GM18507 (cell line): ENCODE measurements at places on chromosomes 1 and 21.

DNA sequence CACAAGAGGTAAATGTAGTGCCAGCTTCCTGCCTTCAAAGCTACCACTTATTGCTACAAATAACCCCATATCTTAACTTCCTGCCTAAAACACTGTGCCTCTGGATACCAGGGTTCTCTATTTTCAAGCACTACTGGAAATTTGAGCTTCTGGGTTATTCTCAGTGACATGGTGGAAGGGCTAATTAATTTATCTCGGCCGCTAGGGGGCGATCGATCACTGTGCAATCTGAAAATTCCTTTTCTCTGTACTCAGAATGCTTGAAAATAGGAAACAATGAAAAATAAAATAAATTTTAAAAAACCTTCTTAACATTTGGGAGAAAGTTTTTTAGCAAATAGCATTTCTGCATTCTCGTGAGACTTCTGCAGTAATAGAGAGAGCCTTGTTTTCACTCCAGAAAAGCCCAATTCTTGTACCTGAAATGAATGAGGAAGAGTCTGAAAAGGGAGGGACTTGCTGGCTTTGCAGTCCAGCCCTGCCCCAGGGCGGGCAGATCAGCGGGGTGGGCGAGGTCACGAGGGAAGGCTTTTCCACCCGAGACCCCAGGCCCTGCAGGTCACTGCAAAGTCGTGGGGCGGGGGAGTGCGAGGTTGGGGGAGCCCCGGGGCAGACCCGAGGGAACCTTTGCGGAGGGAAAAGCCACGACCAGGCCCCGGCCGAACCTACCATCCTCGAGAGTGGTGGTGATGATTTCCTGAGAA is 276.7 kb downstream of the PCP4 start:
- no peak for DNase-seq

GRCh38 chr1:206582971-206583706 is 29.1 kb downstream of the EIF2D start:
- no peak for DNase-seq

DNA sequence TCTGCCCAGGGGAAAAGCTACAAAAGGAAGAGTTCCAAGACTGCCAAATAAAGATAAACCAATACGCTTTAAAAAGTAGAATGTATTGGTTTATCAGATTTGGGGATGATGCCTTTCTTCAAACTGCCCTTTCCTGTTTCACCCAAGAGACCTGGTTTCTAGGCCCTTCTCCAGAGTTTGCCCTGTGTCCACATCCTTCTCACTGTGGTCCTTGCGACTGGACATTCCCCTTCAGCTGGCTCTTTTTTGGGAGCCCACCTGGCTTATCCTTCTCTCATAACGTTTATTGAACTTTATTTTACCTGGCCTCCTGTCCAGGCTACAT is 490 bp upstream of the CZIB start:
- no peak for DNase-seq

- no peak for DNase-seq
These were observed 94.3 kb downstream of the PSMG1 start for GRCh38 chr21:39088831-39089380.

DNA sequence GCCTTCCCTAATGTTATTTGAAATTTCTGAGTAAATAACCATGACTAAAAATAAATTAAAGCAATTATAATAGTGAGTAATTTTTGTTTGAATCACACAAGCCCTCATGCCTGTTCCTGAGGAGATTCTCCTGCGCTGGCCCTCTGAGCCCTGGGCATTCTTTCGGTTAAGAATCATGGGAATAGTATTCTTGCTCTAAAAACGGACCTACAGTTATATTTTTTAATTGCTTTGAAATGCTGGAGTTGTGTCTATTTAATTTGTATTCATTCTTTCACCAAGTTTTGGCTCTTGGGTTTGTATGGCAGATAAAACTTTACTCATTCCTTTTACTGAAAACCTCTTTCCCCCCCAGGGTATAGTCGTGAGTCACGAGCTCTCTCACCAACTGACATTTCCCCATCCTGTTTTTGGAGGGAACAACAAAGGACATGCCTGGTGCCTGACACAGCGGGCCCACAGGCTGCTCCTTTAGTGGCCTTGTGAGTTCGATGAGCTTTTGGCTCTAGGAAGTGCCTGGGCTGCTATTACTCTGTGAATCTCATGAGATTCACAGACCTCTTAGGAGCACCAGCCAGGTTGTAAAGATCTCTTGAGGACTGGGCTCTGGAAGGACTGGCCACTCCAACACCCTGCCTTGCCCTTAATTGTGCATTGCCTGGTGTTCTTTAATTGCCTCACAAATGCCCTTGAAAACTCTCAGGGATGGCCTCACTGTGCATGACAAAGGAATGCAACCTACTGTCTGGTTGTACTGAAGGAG is 58.6 kb downstream of the DDR2 start:
- no peak for DNase-seq

DNA sequence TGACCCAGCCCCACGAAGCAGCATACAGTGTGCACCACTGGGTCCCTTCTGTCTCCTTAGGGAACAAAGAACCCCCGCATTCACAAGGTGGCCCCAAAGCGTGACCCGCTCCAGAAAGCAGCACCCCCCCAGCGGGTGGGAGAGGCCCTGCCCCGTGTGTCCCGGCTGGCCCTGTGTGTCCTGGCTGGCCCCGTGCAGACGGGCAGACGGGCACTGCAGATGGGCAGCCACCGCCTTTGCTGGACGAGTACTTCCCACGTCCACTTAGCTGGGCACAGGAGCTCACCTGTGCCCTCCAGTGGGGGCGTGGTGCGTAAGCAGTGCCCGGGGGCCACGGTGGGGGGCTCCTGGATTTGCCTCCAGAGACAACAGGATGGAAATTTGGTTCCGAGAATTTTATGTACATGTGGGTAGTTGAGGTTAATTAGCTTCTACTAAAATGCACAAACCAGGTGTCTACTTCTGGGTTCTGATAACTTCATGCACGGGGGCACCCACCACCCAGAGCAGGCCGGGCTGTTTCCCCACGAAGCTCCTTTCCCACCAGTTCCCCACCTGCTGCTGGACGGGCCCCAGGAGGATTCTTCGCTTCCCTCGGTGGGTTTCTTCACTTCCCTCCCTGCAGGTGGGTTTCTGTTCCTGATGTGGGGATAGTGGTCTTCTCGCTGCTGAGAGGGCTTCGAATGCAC is 33.2 kb upstream of the SLC19A1 start:
- DNase-seq, result no peak

- DNase-seq, result no peak
These were observed 6.9 kb upstream of the TRIM62 start for GRCh38 chr1:33188572-33189275.

GRCh38 chr21:28018213-28018612 is 974.5 kb downstream of the LTN1 start:
- no peak for DNase-seq

DNA sequence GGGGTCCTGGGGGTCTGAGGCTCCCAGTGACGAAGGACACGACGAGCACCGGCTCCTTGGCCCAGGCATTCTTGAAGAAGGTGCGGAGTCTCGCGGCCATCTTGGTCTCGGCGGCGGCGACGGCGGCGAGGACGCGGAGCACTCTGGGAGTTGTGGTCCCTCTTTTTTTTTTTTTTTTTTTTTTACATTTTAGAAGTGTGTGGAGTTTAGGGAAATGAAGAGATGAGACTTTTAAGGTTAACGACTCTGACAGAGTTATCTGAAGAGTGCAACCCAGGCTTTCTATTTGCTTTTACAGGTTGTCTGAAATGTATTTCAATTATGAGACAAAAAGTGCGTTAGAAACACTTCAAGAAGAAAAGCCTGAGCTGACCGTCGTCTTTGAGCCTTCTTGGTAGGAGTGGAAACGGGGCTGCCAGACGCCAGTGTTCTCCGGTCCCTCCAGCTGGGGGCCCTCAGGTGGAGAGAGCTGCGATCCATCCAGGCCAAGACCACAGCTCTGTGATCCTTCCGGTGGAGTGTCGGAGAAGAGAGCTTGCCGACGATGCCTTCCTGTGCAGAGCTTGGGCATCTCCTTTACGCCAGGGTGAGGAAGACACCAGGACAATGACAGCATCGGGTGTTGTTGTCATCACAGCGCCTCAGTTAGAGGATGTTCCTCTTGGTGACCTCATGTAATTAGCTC is 9.7 kb downstream of the OR2B11 start:
- no peak for DNase-seq

- no peak for DNase-seq
These were observed 176.5 kb downstream of the VAV3 start for GRCh38 chr1:107788206-107789202.

GRCh38 chr21:45436351-45437065 is 31.5 kb downstream of the COL18A1 start:
- DNase-seq, result no peak
